ENCODE measurements at places on chromosomes 1 and 21.

- DNase-seq = no peak
These were observed 134.3 kb upstream of the ATP1B1 start for GRCh38 chr1:168972225-168972624.

DNA sequence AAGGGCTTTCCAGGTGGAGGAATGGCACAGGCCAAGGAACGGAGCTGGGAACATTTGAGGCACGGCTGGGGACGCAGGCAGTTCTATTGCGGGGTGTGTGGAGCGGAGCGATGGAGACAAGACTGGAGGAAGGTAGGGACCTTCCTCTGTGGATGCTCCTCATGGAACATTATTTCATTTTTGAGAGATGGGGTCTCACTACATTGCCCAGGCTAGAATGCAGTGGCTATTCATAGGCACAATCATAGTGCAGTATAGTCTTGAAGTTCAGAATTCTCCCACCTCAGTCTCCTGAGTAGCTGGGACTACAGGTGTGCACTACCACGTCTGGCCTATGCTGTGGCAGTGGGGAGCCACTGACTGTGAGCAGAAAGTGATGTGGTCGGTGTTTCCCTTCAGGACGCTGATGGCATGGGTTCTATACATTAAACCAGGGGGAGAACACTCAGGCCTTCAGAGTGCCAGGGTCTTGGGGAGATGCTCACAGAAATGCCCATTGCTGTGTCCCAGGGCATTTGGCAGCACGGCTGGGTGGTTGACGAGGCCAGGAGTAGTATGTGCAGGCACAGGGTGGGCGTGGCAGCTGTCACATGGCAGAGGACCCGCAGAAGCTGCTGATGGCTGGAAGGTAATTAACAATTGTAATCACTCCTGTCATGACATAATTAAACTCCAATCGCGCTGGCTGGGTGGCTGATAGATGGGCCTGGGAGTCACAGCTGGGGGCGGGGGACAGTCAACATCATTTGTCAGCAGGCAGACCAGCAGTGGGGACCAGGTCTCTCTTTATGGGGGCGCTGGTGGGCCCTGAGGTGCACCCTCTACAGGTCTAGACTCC, 40.8 kb upstream of the ACOT11 start:
- no peak for DNase-seq

DNA sequence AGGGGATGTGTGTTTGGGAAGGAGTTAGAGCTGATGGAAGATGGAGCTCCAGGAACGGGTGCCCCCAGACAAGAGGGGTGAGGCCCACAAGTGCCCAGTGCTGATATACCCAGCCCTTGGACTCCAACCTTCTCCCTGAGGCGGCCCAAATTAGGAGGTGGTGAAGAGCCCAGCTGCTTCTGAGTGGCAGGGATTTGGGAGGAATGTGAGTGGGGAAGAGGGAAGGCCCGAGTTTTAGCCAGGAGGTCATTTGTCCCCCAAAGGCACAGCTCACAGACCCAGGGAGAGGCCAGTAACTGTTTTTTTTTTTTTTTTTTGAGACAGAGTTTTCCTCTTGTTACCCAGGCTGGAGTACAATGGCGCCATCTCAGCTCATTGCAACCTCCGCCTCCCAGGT, 1.2 kb upstream of the PADI2 start:
- DNase-seq = no peak

- no peak for DNase-seq
These were observed 235.2 kb downstream of the FGGY start for GRCh38 chr1:59532102-59532501.

DNA sequence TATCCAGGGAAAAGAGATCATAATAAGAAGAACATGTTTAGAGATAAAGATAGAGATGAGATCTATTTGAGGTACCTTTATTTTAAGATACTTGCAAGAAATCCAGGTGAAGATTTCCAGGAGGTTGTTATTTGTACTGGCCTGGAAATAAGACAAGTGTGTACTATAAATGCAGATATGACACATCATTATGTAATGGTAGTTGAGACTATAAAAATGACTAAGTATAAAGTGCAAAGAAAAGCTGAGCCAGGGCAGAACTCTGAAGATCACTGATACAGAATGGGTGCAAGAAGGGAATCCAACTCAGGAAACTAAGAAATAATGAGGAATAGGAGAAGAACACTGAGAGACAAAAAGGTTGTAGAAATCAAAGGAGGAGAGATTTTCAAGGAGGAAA, 378.2 kb upstream of the PBX1 start:
- DNase-seq = no peak

- no peak for DNase-seq
These were observed 34.4 kb downstream of the TTC39A start for GRCh38 chr1:51295926-51296325.

GRCh38 chr1:15676688-15677661, 7.1 kb upstream of the PLEKHM2 start:
- no peak for DNase-seq

- no peak for DNase-seq
These were observed 6.2 kb upstream of the BTG2 start for GRCh38 chr1:203299169-203299568.

- DNase-seq = no peak
These were observed 52.1 kb upstream of the ERRFI1 start for GRCh38 chr1:8078176-8078671.

DNA sequence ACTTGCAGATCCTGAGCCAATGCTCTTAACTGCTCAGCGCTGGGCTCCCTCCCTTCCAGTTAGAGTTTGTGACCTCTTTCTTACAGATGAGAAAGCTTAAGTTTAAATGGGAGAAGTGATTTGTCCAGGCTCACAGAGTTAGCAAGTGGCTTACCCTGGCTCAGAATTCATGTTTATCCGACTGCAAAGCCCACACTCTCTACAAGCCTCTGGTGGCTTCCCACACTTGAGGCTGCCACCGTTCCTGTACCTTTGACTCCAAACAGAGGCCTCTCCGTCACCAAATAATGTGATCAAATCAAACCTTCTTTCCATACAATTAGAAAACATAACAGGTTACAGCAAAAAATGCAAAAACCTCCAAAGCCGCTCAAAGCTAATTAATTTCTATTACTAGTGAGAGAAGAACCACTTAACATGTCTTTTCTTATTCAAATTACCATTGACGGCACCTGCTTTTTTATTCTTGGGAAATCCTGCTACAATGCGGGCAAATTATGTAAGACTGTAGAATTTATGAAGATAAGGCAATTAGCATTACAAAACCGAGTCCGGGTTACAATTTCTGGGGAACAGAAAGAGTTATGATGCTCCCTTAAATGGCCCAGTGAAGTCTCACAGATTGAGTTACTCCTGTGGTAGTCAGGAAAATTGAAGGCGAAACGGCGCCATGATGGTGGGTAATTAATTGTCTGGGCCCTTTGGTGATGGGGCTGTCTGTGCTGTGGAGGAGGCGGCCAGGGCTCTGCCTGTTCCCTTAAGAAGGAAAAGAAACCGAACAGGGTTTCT, 324.3 kb upstream of the POU3F1 start:
- DNase-seq = no peak

DNA sequence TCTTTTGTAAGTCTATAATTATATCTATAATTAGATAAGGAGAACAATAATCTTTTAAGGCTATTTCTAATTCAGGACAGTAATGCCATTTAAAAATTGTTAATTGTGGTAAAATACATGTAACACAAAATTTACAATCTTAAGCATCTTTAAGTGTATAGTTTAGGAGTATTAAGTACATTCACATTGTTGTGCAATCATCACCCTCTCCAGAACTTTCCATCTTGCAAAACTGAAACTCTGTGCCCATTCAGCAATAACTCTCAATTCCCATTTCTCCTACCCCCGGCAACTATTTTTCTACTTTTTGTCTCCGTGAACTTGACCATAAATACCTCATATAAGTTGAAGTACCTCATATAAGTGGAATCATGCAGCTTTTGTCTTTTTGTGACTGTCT, 93.9 kb upstream of the KCNA3 start:
- DNase-seq = no peak

- DNase-seq = no peak
These were observed 102.3 kb upstream of the ZNF648 start for GRCh38 chr1:182163821-182164223.

DNA sequence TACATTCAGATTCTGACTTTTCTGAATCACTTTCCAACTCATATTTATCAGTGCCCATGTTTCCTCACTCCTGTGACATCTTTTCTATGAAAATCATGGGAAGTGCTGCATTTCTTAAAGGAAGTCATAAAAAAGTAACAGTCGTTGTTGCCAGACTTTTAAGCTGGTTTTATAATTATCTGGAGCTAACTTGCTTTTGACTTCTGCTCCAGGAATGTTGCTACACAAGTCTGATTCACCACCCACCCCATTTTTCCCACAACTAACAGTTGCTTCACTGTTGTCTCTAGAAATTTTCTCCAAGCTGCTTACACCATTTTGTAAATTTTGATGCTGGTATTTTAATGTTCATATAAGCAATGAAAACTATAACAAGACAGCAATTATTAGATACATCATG, 12.2 kb downstream of the FCRLB start:
- DNase-seq = no peak

DNA sequence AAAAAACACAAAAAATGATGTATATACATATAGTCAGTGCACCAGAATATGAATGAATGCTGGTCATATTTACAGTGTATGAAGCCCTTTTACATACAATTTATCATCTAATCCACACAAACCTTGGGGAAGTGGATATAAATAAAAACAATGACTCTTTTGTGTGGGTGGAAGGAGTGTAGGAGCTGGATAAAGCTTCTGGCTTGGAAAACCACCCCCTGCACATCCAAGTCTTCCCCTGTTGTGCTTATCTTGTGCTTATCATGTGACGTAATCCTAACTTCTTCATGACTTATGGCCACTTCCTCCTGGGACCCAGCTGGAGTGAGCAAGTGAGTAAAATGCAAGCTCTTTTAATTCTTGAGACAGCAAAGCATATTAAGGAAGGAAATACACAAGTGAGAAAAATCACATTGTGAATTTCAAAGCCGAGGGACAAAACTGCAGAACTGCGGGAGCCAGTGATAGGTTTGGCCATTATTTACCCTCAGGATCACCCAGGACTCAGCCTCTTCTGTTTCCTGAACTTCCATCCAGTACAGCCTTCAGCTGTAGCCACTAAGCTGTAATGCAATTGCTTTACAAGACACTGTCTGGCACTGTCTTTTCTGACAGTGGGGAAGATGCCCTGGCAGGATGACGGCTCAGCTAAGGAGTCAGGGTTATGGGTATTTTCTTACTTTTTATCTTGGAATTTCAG, 104.0 kb upstream of the PPM1J start:
- no peak for DNase-seq

- DNase-seq = no peak
These were observed 26.4 kb upstream of the LRRC8D start for GRCh38 chr1:89794406-89794805.

DNA sequence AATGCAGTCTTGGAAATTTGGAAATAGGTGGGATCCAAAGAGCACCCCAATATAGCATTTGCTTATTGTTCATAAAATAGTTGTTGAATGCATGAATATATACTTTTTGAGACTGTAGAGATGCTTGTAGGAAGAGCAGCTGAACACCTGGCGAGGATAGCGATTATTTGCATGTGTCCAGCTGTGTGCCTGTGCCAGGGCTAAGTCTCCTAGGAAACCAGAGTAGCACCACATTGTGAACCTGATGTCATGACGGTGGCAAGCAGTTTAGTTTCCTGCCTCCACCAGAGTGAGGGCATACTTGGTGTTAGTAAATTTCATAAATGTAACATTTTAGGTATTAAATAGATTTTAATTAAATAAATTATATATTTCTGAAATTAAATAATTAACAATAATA, 37.3 kb upstream of the IRF2BP2 start:
- no peak for DNase-seq

DNA sequence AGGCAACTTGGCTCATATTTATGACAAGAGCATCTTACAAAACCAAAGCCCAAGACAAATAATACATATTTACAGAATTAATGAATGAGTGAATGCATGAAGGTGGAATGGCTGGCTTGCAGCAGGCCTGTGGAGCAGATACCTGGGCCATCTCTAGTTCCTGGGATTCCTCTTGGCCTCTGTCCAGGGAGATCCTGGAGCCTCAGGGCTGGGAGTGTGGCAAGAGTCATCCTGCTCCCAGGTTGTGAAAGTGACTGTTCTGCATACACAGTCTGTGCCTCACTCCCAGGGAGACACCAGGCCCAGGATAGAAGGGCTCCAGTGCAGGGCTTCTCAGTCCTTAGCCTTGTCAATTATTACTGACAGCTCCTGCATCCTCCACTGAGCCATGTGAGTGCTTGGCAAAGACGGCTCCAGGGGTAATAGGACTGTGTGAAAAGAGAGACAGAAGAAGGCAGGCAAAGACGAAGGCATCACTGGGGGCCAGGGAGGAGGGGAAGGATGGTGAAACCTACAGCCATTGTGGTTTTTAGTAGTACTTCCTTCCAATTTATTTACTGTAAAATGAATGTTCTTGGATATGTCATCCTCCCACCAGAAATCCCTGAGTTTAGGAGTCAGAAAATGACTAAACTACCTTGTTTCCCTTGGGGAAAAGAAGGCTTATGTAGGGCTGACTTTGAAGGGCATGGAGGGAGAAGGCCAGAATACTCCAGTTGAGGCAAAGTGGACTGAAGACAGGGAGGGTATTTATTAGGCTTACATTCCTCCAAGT, 14.3 kb upstream of the KPRP start:
- no peak for DNase-seq

DNA sequence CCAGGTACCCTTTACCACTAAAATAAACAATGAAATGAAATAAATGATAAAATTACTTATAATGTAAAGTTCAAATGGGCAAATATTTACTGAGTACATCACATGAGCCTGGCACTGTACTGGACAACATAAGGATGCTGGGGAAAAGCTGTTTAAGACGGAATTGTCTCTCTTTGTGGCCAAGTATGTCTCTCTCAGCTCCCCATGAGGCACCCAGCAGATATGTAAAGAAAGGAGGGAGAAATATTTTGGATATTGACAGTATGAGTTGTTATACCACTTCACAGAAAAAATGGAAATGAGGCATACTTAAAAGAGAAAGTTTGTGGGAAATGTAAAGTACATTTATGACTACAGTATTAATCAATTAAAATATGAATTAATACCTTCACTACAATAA, 1.0 kb upstream of the TNFSF4 start:
- DNase-seq = no peak

GRCh38 chr1:111234258-111234657, 6.7 kb downstream of the CHI3L2 start:
- no peak for DNase-seq

DNA sequence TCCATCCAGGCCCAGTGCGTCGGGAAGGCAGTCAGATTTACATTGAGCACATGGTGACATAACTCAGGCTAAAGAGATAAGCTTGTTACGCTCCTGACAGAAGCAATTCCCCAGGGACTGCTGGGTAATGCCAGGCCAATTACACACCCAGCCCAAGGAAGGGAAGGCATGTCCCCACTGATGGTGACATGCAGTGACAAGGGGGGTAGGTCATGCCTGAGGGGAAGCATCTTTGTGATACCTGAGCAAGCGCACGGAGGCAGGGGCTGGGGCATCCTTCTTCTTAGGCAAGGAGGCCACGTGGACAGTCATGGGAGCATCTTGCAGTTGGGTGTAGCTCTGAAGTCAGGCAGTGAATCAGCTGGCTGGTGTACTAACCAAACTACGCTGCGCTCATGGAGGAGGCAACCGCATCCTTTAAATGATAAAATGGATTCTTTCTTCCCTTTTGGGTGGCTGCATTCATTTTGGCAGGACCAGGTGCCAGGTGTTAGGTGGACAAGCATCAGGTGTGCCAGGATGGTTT, 39.6 kb upstream of the GRIK3 start:
- no peak for DNase-seq

GRCh38 chr21:15014221-15014620, 50.6 kb downstream of the NRIP1 start:
- DNase-seq = no peak

GRCh38 chr1:211630236-211631081, 45.0 kb downstream of the NEK2 start:
- DNase-seq = no peak

- DNase-seq = no peak
These were observed 1.1 kb downstream of the SLC35F3 start for GRCh38 chr1:233905416-233906051.

Measured in stimulated activated CD4-positive, alpha-beta T cell treated with anti-CD3 and anti-CD28 coated beads, TNF-alpha, amount 100 ng/mL, for 4 hours (primary cell).